ENCODE measurements at places on chromosomes 7 and 10.

- no peak for DNase-seq
Observed at GRCh38 chr10:111972109-111972508, 211.5 kb downstream of the GPAM start.

- DNase-seq, result no peak
Observed at GRCh38 chr10:37733822-37734221, 123.6 kb downstream of the ZNF248 start.

GRCh38 chr7:122544463-122544862, 154.5 kb downstream of the RNF133 start:
- DNase-seq, result no peak

GRCh38 chr7:2540641-2541051, 14.7 kb downstream of the BRAT1 start:
- DNase-seq, result no peak

- no peak for DNase-seq
Observed at GRCh38 chr7:21911341-21911875, 34.3 kb downstream of the CDCA7L start.

Data from D721Med (cell line).